ENCODE measurements at places on chromosomes 7 and 10.

DNA sequence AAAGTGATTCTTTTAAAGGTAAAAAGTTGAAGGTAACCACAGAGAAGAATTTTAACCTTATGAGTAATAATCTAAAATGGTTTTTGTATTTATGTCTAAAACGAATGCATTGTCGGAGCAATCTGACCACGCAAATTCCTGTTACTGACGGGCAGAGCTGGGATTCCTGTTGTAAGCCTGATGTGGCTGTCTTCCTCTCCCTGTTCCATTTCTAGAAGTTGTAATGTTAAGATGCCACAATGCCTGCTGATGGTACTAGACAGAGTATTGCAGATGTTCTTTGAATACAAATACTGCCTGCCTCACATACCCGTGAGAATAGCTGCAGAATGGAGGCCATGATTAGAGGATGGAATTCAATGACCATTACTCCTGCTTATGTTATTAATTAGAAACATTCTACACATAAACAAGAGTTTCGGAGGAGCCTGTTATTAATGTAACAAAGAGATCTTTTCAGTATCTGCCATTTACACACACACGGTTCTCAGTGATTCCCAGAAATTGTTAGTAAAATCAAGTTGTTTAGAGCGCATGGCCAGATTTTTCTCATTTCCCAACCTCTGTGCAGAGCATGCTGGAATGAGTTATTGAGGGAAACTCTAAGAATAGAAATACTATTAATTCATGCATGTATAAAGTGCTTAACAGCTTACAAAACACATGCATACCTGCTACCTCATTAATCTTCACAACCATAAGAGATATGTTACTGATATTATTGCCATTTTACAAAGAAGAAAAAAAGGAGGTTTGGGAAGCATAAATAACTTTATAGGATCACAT, 196.8 kb downstream of the PTN start:
- no peak for DNase-seq

DNA sequence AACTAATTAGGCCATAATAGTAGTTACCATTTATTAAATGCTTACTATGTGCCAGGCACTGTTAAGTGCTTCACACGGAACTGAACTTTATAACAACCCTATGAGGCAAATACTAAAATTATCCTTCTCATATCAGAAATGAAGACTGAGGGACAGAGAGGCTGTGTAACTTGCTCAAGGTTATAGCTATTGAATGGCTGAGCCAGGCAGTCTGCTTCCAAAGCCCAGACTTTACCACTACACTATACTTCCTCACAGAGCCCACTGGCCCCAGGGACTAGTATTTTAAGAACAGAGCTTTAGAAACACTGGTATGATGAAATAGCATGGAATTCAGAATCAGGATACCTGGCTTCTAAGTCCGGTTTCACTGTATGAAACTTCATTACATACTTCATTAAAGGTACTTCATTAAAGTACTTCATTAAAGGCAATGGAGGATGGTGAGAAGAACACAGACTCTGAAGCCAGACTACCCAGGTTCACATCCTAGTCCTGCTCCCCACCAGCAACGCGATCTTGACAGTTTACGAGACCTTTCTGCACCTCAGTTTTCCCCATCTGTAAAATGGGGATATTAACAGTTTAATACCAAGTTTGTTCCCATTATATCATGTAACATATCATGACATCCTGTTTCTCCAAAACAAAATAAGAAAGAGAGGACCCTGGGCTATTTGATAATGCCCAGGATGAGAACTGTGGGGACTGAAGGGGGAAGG, 19.6 kb downstream of the ANXA11 start:
- no peak for DNase-seq

GRCh38 chr10:23291551-23292334, 52.9 kb downstream of the C10orf67 start:
- DNase-seq, result no peak

- no peak for DNase-seq
These were observed 254.7 kb upstream of the NFE2L3 start for GRCh38 chr7:25897261-25897782.

- DNase-seq, result no peak
These were observed 63.8 kb downstream of the FAM241B start for GRCh38 chr10:69693886-69694285.

DNA sequence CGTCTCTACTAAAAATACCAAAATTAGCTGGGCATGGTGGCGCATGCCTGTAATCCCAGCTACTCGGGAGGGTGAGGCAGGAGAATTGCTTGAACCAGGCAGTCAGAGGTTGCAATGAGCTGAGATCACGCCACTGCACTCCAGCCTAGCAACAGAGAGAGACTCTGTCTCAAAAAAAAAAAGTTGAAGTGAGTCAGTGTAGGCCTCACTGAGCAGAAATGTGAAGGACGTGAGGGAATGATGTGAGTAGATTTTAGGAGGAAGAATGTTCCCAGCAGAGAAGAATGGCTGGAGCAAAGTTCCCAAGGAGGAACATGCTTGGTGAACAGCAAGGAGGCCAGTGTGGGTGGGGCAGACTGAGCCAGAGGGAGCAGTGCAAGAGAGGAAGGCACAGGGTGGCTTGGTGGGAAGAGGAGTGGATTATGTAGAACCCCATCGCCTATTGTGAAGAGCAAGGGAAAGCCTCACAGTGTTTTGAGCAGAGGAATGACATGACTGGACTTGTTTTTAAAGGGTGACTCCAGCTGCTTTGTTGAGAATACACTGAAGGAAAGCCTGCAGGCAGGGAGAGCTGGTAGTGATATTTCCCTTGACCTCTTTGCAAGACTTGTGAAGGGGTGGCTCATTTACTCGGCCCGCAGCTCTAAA, 708.7 kb downstream of the SUGCT start:
- DNase-seq, result no peak

- no peak for DNase-seq
These were observed 25.3 kb downstream of the DNMBP start for GRCh38 chr10:99984211-99985034.

- DNase-seq, result no peak
These were observed 22.3 kb upstream of the GDI2 start for GRCh38 chr10:5835446-5836095.

DNA sequence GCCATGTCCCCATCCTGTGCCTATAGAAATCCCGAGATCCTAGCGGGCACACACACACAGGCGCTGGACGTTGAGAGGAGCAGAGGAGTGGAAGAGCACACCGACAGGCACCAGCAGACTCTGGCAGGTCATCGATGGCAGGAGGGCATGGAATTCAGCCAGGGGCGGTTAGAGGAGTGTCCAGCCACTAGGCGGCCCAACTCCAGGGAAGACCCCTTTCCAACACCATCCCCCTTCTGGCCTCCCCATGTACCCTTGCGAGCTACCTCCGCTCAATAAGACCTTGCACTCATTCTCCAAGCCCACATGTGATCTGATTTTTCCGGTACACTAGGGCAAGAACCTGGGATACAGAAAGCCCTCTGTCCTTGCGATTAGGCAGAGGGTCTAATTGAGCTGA, 356.0 kb upstream of the DPP6 start:
- DNase-seq, result no peak

DNA sequence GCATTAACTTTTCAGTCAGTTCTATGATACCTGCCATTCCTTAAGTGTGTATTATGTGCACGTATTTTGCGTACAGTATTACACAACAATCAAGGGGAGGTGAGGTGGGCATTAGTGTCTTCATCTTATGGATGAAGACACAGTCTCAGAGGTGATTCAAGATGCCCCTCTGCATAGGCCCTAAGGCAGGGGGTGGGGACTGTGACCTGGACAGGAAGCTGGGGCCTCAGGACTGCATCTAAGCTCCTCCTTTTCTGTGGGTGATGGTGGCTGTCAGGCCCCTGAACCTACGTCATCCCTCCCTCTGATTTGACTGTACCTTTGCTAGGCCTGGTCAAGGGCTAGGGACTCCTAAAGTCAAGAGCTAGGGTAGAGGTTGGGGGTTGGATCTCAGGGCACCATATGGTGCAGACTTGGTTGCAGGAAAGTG, 38.9 kb downstream of the HK1 start:
- DNase-seq, result no peak

- DNase-seq, result no peak
These were observed at the start of gene JAKMIP3 for GRCh38 chr10:132065491-132066105. Gene JAKMIP3 (plus strand): TSS chr10:132065946. CDS start chr10:132104809, 38,863 bp downstream.

- no peak for DNase-seq
These were observed 972 bp downstream of the PAOX start for GRCh38 chr10:133379801-133380666.

GRCh38 chr10:130028465-130028819, 64.4 kb upstream of the EBF3 start:
- DNase-seq, result no peak

- DNase-seq, result no peak
These were observed 847.3 kb downstream of the NRG3 start for GRCh38 chr10:82722273-82722672.

GRCh38 chr7:36736090-36736898, 12.0 kb upstream of the AOAH start:
- DNase-seq, result no peak

DNA sequence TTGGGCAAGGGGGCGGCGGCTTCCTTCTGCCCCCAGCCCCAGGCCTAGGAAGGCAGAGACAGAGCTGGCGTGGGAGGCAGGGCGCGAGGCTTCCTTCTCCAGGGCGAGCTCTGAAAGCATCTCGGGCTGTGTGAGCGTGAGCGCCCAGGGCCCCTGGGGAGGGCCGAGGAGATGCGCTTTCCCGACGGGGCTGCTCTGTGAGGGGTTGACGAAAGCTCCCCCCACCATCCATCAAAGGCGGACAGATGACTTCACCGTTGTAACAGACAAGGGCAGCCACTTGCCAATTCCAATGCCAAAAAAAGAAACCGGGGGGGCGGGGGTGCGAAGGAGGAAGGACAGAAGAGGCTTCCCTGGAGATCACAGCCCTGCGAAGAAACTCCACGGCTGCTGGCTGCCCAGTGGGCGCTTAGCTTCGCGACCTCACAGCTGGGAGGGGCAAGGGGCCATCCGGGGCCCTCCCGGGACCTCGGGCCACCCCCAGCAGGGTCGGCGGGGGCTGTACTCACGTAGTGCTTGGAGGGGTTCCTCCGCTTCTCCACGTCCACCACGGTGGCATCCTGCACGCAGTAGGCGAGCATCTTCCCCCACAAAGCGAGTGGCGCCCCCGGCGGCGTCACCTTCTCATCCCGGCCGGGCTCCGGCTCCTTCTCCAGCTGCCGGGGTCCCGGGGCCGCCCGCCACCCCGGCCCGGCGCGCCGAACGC, 537 bp downstream of the SH3PXD2A start:
- DNase-seq, result no peak

DNA sequence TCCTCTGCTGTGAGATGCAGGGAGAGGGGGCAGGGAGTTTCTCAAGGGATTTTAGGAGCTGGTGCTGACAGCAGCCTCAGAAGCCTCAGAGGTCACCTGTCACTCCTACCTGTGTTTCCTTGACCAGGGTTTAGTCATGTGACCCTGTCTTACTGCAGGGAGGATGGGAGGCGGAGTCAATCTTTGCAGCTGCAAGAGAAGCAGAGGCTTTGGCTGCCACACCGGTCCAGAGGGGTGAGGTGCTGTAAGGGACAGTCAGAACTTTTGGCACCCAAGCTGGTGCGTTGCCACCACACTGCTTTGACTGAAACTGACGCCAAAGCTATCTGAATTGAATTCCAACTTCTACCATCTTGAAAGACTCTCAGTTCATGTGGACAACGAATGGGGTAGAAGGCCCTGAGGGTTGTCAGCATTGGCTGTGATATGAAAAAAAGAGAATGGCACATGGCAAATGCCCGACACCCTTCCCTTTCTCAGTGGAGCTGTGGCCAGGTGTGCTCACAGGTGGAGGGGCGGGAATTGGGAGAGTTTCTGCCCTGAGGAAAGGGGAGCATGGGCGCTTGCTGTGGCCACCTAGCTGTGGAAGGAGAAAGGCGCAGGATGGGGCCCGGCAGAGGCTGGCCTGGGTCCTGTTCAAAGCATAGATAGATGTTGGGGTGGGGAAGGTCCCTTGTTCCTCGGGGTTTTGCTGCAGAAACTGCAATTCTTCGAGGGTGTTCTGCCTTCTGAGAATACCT, 69.3 kb downstream of the ARHGAP22 start:
- DNase-seq, result no peak

DNA sequence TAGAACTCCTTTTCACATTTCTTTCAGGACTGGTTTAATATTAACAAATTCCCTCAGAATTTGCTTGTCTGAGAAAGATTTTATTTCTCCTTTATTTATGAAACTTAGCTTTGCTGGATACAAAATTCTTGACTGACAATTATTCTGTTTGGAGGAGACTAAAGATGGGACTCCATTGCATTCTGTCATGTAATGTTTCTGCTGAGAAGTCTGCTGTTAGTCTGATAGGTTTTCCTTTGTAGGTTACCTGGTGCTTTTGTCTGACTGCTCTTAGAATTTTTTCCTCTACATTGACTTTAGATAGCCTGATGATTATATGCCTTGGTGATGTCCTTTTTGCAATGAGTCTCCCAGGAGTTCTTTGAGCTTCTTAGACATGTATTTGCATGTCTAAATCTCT, 23.4 kb downstream of the CLRN3 start:
- DNase-seq, result no peak

DNA sequence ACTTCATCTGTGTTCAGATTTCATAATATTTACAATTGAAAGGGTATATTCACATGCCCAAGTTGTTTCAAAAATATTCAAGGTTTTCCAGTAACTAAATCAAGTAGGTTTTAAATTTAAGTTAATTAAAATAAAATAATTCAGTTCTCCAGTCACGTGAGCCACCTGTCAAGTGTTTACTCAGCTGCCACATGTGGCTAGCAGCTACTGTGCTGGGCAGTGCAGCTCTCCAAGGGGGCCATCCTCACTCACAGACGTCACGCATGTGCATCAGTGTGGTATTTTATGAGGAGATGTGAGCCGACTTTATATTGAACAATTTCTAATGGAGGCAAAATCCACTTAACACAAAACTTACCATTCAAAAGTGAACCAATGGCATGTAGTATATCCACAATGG, 69.7 kb upstream of the CAMK2B start:
- DNase-seq, result no peak

- DNase-seq, result no peak
These were observed 16.6 kb upstream of the GNA12 start for GRCh38 chr7:2860627-2861133.

GRCh38 chr7:129238546-129238945, 13.7 kb downstream of the AHCYL2 start:
- no peak for DNase-seq

DNA sequence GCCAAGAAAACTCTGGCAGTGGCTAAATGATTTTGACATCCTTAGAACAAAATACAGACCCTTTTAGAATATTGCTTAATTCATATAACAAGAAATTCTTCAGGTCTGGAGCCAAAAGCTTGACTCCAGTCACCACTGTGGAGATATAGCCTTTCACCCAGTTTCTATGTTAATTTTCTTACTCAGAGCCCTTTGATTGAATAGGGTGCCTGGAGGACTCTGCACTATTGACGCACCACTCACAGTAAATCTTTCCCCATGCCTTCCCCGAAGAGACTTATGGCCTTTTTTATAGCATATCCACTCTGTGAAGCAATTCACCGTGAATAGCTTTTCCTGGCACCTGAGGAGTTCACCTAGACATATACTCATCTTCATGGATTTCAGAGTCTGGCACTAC, 613.8 kb downstream of the ZWINT start:
- DNase-seq, result no peak
